Endothelial cell of umbilical vein (primary cell): ENCODE measurements at places on chromosomes 1 and 21. TPM values are rescaled to one million over a fixed set of nuclear protein-coding genes. Genes with fewer than 3 reads are reported as not detected.

- H3K4me1 ChIP-seq: peaks cover 29% of the 10 kb centered on the region
- H3K36me3 ChIP-seq: no peaks in the 10 kb centered on the region
- no peaks in the 10 kb centered on the region for H3K27me3 ChIP-seq
- H3K4me3 ChIP-seq: peak overlapping the region; percentile 26
- peak overlapping the region; percentile 24 for H3K27ac ChIP-seq
- DNase-seq: peak; percentile 86
Measured at GRCh38 chr1:2205191-2205952, 10.8 kb upstream of the FAAP20 start.

The INAVA gene
- 0.42 TPM in 2 replicates for total RNA-seq

DNA sequence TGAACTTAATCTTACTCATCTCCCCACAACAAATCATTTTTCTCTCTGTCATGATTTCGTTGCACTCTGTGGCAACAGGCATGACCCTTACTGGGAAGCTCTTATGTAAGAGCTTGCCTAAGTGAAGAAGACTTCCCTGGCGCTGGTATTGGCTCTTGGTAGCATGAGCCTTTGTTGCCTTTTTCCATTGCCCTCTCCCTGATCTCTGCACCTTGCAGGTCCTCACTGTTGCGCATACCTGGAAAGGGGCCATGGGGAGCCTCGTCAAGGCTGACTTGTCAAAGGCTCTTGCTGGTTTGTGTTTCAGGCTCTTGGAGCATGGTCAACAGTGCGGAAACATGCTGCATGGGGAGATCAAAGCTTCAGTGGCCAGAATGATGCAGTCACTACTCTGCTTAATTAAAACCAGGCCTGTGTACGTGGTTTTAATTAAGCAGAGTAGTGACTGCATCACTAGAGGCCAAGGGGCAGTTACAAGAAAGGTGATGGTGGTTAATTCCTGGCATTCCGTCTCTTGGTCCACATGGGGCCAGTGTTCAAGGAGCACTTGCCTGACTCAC is 141.3 kb downstream of the SPATA46 start:
- no peaks in the 10 kb centered on the region for H3K36me3 ChIP-seq
- H3K4me3 ChIP-seq: no peak overlapping the region
- DNase-seq: no peak
- H3K4me1 ChIP-seq: no peaks in the 10 kb centered on the region
- H3K27me3 ChIP-seq: no peaks in the 10 kb centered on the region

- H3K4me3 ChIP-seq: no peak overlapping the region
- H3K27ac ChIP-seq: no peak overlapping the region
- no peak for DNase-seq
- H3K27me3 ChIP-seq: no peaks in the 10 kb centered on the region
Measured at GRCh38 chr1:240237305-240237721, 145.6 kb downstream of the FMN2 start.

DNA sequence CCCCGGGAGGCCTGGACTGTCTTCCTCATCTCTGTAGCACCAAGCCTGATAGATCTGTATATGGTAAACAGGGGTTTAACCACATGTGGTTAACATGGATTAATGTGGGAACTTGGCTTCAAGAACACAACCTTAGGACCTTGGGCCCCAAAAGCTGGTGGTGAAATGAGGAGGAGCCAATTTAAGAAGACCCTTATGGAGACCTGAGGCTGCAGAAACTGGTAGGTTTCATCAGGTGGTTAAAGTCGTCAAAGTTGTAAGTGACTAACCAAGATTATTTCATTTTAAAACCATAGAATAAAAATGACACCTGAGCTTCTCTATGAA is 14.0 kb downstream of the THEMIS2 start:
- H3K36me3 ChIP-seq: peaks cover 3% of the 10 kb centered on the region
- no peaks in the 10 kb centered on the region for H3K4me1 ChIP-seq
- no peak overlapping the region for H3K27ac ChIP-seq
- H3K27me3 ChIP-seq: no peaks in the 10 kb centered on the region
- DNase-seq: no peak

DNA sequence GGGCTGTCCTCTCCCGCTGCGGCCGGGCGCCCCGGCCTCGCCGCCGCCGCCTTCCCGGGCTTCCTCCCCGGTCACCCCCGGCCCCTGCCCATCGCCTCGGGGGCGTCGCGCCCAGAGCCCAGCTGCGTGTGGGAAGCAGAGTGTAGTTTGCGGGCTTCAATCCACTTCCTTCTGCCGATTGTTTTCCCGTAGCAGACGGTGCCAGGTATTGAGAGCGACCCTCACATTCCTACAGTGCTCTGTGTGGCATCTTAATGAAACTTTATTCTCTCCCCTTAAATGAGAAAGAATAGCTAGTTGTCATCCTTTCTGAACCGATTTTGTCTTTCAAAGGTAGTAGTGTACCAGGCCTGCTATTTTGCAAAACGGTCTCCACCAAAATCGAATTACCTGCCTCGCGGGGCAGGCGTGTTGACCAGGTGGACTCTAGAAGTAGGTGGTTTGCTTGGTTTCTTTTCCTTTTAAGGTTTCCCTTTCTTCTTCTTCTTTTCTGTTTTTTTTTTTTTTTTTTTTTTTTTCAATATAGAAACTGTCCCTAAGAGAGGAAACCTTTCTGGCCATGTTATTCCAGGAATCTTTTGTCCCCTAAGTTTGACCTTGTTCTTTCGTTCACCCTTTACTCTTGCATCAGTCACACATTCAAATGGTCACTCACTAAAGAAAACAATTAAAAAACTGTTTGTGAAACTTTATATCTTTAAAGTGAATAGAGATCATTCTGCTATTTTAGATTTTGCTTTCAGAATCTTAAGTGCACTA is 881 bp downstream of the USP25 start:
- peak overlapping the region; percentile 92 for H3K4me3 ChIP-seq
- H3K27me3 ChIP-seq: no peaks in the 10 kb centered on the region
- H3K36me3 ChIP-seq: no peaks in the 10 kb centered on the region
- H3K27ac ChIP-seq: peak overlapping the region; percentile 82

The UMODL1 gene
- not detected in 2 replicates for total RNA-seq

GRCh38 chr1:10402729-10403274 is 3.9 kb downstream of the PGD start:
- H3K36me3 ChIP-seq: peaks cover 21% of the 10 kb centered on the region
- no peaks in the 10 kb centered on the region for H3K27me3 ChIP-seq
- no peak overlapping the region for H3K4me3 ChIP-seq
- H3K27ac ChIP-seq: peak overlapping the region; percentile 64
- no peak for DNase-seq

The REN gene
- total RNA-seq: not detected in 2 replicates

The GBP4 gene
- total RNA-seq: 1.7 and 7.6 TPM in 2 replicates
